ENCODE measurements at places on chromosomes 5 and 9.

DNA sequence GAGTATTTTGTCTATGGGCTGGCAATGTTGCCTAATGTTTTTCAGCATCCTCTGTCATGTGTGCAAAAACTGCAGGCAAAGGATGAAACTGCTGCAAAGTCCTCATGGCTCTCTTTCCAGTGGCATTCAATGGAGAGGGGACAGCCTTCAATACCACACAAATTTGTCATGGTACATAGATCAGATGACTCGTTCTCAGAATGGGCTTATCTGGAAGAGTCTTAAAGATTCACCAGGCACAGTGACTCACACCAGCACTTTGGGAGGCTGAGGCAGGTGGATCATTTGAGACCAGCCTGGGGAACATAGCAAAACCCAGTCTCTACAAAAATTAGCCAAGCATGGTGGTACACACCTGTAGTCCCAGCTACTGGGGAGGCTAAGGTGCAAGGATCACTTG is 5.3 kb downstream of the CDKN2AIPNL start:
- DNase-seq: no peak

DNA sequence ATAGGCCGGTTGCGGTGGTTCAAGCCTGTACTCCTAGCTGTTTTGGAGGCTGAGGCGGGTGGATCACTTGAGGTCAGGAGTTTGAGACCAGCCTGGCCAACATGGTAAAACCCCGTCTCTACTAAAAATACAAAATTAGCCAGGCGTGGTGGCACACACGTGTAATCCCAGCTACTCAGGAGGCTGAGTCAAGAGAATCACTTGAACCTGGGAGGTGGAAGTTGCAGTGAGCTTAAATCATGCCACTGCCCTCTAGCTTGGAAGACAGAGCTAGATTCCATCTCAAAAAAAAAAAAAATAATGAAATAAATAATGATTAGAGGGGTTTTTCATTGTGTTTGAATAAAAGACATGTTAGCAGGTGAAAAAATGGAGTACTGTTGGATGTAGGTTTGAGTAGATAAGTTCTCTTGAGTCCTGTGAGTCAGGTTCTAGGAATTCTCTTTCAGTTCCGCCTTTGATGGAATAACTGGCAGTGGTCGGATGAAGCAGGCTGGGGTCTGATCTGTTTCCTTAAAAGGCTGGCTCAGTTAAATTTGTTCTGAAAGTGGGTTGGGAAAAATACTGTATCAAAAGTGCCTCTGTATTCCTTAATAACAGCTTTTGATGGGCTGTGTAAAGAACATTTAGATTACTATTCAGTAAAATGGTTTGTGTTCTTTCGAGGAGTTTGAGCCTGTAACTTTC is 73.2 kb downstream of the AOPEP start:
- no peak for DNase-seq

GRCh38 chr9:113559834-113560800 is 96.6 kb downstream of the RGS3 start:
- DNase-seq: no peak

GRCh38 chr5:142326480-142326938 is 1.7 kb upstream of the SPRY4 start:
- DNase-seq: no peak

DNA sequence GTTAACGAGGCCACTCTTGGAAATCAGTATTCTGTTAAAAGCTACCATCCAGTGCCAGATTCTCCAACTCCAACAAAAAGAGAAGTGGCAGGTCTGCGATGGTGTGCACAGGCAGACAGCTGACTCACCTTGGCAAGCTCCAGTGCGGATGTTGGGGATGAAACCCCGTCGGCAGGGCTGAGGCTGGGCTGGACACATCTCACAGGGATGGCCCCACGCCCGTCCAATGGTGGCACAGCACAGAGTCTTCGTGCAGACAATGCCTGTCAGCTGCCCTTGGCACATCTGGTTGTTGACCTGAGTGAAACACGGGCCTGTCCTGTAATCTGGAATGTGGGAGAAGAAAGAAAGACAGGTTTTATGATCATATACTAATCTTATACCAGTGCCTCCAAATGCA is 73.4 kb downstream of the FBN2 start:
- DNase-seq: no peak

- DNase-seq: no peak
Observed at GRCh38 chr5:162163663-162164062, 96.1 kb downstream of the GABRG2 start.

GRCh38 chr9:24698881-24699518 is 153.3 kb upstream of the IZUMO3 start:
- DNase-seq: no peak

- no peak for DNase-seq
Observed at GRCh38 chr5:43642428-43642827, 39.4 kb downstream of the NNT start.

- no peak for DNase-seq
Observed at GRCh38 chr9:133928248-133928764, 63.8 kb downstream of the VAV2 start.

- DNase-seq: no peak
Observed at GRCh38 chr5:50730336-50730735, 63.9 kb downstream of the PARP8 start.

DNA sequence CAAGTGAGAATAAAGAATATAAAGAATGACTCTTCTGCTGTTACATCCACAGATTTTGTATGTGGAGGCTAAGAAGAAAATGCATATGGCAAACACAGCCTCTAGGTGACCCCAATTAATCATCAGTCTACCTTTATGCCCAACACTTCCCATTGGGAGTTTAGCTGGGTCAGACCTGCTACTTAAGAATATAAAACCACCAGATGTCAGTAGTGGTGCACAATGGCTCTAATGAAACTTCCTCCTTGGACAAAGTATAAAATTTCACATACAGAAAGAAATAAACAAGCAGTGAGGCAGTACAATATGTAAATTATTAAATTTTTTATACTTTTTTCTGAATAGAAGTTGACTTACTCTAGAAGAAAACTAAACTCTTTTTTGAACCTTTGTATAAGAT is 539.9 kb downstream of the BRINP1 start:
- no peak for DNase-seq

DNA sequence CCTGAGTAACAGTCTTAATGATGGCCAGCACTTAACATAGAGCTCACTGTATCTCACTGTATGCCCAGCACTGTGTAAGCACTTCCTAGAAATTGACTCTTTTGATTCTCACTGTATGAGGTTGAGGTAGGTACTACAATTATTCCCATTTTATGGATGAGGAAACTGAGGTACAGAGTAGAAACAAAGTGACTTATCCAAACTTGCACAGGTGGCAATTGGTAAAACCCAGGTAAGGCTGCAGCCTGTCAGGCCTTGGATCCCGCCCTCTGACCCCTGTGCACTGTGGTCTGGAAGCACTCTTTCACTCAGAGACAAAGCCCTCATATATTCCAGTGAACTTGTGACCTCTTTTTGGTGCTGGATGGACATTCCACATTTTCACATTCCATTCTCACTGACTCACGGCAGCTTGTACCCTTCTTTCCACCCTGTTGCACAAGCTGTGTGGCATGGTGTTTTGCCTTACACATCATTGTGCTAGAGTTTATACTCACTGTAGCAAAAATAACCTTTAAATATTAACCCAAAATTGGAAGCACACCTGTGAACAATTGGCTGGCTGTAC is 21.7 kb downstream of the ANKRD55 start:
- DNase-seq: no peak

DNA sequence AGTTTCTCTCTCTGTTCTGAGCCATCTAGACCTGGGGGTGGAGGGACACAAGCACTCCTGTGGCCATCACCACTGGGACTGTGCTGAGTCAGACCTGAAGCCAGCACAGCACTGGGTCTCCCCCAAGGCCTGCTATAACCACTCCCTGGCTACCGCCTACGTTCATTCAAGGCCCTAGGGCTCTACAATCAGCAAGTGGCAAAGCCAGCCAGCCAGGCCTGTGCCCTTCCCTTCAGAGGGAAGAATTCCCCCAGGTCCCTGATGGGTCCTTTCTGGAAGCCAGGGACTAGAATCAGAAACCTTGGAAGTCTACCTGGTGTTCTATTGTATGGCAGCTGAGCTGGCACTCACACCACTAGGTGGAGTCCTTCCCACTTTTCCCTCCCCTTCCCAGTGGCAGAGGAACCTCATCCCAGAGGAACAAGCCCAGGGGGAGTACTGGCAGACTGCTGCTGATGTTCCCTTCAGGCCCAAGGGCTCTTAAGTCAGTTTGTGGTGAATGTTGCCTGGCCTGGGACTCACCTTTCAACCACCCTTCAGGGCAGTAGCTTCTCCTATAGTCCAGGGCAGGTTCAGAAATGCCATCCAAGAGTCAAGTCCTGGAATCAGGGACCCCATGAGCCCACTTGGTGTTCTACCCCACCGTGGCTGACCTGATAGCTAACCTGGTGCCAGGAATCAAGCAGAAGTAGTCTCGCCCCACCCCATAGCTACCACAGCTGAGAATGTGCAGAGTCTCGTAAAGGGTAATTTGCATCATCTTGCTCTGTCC is 20.0 kb downstream of the JMY start:
- DNase-seq: no peak

DNA sequence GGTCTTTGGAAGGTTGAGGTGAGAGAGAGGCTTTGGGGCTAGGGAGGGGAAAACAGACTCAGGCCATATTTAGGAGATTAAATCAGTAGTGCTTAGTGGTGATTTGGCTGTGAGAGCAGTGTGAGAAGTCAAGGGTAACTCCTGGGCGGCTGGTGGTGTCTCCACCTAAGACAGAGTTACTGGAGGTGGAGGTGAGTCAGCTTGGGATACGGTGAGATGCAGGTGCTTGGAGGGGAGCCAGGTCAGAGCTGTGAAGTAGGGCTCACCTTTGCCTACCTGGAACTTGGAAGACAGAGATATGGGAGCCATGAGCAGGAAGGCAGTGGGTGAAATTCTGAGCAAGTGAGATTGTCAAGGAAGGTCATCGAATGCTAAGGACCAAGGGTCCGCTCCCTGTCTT is 24.5 kb downstream of the RGS3 start:
- DNase-seq: no peak

DNA sequence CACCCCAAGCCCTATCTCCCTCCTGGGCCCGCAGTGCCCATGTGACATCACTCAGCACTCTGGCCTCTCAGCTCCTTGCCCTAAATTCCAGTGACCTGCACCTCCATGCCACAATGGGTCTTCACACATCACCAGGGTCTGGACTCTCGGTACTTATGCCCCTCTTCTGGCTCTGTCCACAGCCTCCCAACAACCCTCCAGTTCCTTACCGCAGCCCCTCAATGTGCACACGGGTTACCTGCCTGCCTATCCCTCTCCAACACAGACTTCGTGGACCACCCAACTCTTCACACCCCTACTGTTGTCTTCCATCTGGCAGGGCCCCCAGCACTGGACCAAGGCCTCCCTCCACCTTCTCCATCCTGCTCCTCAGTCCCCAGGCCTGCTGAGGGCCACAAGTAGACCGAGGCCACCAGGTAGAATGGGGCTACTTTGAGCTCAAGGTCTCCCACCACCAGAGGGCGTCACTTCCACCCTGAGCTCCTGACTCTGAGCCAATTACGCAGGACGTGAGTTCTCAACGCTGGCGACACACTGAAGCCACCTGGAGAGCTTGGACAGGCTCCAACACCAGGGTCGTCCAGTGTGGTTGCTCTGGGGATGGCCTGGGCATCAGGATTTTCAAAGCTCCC is 172.1 kb downstream of the GABBR2 start:
- DNase-seq: no peak

DNA sequence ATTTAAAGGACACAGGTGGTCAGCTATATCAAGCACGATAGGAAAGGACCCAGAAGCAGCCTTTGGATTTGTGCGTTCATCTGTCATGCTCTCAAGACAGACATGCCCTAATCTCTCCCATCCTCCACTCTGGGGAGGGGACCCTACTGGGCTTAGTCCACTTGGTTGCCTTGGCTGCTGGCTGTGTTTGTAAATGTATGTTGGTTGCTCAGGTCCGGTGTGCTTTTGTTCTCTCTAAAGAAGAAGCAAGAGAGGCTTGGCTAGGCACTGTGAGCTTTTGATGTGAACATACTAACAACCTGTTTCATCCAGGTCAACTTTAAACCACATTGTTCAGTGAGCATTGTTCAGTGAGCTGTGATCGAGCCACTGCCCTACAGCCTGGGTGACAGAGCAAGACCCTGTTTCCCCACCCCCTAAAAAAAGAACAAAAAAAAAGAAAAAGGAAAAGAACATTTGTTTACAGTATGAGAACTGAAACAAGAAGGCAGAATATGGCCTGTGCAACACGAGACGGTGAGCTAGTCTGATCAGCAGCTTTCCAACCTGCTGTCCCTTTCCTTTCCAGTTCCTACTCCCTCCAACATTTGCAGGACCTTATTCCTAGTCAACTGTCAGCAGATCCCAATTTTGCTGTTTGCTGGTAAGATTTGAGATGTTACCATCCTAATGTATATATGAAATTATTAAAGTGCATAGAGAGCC is 228.3 kb downstream of the ARHGAP26 start:
- DNase-seq: no peak

DNA sequence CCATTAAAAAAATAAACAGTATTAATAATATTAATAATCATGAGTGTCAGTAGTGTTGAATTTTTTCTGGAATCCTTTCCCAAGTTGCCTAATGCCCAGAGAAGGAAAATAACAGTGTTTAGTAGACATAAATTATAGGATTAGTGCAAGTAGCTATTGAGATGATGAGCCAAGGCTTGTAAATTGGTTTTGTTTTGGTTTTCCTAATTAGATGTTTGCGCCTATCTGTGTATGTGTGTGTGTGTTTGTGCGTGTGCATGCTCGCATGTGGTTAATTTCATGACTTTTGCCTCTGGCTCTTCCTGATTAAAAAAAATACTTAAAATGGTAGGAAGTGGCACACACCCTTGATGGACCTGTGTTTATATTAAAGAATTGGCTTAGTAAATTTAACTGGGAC is 55.4 kb downstream of the FXN start:
- DNase-seq: no peak

DNA sequence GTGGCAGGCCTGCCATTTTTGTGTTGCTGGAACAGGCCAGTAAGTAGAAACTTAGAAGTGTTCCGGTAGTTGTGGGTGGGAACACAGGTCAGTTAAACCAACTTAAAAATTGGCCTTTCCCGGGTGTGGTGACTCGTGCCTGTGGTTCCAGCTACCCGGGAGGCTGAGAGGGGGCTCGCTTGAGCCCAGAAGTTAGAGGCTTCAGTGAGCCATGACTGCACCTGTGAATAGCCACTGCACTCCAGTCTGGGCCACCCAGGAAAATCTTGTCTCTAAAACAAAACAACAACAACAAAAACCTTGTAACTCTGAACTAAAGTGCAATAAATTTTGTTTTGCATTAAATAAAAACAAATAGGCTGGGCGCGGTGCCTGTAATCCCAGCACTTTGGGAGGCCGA is 1.4 kb upstream of the NHP2 start:
- no peak for DNase-seq

DNA sequence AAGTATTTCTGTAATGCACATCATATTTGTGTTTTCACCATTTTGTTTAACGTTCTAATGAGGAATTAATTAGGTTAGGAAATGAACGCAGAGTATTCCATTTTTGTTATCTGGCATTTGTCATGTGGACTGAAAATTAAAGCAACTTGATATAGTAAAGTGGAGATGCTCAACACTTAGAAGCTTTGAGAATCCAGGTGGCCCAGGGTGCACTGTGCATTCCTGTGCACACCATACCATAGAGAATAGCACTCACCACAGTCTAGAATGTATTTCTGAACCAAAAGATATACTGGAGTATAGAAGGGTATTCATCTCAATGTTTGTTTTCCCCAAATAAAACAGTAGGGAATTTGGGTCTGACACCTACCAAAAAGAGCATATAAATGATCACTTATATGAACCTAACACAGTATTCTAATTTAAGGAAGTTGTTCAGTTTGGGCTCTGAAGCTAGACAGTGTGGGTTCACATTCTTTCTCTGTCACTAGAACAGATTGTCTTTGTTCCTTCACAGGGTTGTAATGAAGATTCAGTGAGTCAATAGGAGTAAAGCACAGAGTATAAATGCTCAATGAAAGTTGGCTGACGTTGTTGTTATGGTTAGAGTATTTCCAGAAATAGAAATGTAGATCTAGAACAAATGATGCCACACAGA is 125.6 kb upstream of the DMRT1 start:
- no peak for DNase-seq
